Frontal cortex (tissue), 4 donors: ENCODE measurements at places on chromosomes 6 and 20. TPM values are rescaled to one million over a fixed set of nuclear protein-coding genes. Genes with fewer than 3 reads are reported as not detected.
A peak's percentile ranks its signal among the peaks of the same experiment; 100 is the strongest.

GRCh38 chr6:50922579-50923525, 104.2 kb downstream of the TFAP2B start:
- DNase-seq, result no peak

DNA sequence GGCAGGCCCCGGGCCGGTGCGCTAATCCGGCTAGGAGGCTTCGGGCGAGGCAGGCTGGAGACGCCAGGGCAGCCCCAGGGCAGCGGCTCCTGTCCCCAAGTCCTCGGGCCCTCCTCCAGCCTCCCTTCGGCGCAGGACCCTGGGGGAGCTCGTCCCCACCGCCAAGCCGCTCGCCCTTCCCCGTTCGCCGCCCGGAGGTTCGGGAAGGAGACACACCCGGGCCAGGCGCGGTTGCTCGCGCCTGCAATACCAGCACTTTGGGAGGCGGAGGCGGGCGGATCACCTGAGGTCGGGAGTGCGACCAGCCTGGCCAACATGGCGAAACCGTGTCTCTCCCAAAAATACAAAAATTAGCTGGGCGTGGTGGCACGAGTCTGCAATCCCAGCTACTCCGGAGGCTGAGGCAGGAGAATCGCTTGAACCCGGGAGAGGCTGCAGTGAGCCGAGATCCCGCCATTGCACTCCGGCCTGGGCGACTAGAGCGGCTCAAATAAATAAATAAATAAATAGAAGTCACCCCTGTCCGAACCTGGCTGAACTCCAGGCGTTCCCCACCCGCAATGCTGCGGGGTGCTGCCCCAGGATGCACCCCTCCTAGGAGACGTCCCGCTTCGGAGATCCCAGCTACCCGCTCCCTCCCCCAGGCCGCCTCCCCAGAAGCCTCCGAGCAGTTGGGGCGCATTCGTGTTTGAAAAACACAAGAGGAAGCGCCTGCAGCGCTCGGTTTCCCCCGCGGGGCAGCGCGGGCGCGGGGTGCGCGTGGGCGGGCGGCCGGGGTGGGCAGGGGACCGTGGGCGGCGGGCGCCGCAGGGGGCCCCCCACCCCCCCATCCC, 27.5 kb downstream of the SERPINB9 start:
- DNase-seq, result peak; percentile 64

DNA sequence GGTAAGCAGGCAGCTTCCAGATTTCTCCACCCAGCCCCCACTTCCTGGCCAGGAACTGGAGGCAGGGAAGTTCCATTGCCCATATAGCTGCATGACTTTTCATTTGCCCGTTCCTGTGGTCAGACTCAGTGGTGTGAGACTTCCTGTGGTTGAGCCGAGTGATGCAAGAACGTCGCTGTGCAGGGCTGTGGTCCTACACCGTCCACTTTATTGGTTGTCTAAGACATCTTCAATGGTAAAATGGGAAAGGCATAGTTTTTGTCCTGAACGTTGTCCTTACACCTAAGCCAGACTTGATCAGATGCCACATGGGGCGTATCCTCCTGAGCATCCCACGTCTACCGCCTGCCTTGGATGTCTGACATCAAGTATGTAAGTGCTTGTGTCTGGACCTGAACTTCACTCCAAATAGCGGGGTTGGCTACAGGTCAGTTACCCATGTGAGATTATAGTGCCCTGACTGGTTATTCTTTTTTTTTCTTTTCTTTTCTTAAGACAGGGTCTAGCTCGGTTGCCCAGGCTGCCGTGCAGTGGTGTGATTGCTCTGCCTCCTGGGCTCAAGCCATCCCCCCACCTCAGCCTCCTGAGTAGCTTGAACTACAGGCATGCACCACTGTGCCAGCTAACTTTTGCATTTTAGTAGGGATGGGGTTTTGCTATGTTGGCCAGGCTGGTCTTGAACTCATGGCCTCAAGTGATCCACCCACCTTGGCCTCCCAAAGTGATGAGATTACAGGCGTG, 25.9 kb upstream of the GTSF1L start:
- no peak for DNase-seq

GRCh38 chr20:22001886-22002285, 296.4 kb downstream of the PAX1 start:
- no peak for DNase-seq

DNA sequence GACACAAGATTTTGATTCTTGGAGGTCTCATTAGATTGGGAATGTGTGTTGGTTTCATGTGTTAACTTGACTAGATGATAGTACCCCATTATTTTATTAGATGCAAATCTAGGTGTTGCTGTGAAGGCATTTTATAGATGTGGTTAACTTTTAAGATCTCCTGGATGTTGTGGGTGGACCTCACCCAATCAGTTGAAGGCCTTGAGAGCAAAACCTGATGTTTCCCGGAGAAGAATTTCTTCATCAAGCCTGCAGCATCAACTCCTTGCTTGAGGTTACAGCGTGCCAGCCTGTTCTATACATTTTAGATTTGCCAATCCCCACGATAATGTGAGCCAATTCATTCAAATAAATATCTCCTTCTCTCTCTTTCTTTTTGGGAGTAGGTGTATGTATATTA, 66.8 kb upstream of the EXOC2 start:
- no peak for DNase-seq

DNA sequence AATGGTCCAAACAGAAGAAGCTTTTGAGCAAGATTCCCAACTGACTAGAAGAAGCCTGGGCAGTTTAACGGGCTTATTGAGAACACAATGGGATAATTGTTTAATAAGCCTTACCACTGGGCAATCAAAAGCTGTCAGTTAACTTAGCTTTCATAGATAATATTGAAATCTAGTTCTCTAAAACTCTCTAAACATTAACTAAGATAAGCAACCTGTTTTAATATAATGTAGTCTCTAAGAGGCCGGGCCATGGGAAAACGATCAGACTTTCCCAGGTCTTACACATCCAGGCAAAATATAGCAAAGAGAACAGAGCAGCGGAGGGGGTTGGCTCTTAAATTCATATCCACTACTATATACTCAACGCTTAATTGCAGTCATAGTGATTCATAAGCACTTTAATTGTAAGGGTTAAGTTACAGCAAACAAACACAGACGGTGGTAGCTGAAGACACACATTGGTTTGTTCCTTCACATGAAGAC, 128.0 kb upstream of the FAM83B start:
- no peak for DNase-seq

DNA sequence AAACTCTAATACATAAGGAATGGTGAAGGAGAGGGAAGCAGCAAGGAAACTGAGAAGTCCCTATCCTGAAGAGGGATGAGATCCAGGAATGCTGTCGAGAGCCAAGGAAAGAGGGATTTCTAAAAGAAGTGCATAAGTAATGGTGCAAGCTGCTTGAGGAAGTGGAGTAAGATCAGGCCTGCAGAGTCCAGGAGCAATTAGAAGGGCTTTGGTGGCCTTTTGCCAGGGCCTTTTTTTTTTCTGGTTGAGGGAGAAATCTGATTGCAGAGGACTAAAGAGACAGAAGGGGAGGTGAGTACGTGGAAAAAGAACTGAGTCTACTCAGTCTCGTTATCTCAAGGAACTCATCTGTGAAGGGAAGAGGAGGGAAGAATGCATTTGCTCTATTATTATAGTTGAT, 396.2 kb downstream of the UTRN start:
- no peak for DNase-seq

DNA sequence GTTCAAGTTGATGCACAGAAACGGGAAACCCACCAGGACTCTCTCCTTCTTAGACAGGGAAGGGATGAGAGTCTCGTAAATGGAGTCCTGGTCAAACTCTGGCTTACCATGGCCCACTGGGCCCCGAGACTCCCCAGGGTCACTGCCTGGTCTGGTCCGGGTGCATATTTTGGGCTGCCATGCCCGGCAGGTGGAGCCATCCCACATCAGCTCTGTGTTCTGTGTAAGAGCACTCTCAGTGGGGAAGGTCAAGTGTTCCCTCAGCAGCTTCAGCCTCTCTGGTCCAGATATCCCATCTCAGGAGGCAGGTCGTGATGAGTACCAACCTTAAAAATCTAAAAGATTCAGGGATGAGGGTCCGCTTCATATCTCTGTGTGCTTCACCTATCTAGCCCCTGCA, 138.8 kb downstream of the EDN3 start:
- DNase-seq, result no peak

DNA sequence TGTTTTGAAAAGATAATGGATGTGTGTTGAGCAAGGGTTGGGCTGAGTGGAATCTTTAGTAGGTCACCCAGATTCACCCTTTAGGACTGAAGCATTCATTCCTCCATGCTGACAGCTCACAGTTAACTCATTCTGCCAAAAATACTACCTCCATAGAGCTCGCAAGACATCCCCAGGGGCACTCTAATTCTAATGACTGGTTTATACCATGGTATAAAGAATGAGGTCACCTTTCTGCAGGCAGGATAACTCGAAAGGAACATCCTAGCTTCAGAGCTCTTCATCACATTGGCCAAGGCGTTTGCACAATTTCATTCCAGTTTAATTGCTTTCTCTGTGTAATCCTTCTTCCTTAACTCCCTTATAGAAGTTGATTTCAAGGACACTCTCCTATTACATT, 1257.2 kb upstream of the EYS start:
- no peak for DNase-seq

GRCh38 chr6:49332781-49333180, 130.3 kb downstream of the MMUT start:
- no peak for DNase-seq

- peak; percentile 53 for DNase-seq
Observed at GRCh38 chr6:39887692-39888450, 46.4 kb downstream of the MOCS1 start.

DNA sequence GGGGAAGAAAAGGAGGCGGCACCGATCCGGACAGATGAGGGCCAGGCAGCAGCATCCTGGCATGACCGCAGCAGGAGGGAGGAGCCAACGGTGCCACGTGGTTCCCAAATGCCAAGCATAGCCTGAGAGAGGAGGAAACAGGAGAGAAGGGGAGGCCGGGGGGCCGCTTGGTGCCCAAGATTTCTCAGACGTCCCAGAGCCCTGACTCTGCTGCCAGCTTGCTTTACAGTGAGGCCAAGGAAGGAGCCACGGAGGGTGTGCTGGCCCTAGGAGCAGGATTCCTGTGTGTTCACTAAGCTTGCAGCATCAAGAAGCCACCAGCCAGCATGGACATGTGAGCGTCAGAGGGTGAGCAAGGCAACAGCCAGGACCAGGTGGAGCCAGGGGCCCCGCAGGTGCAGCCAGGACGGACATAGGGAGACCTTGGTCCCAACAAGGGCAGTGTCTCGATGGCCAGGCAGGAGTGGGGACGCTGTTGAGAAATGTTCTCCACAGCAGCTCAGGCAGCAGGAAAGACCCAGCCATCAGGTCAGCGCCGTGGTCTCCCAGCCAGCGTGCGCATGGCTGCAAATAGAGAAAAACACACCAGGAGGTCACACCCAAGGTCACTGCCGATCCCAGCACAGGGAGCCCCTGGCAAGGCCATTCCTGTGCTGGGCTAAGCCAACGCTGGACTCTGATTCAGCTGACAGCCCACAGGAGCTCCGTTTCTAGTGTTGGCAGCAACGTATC, 143.7 kb downstream of the DLL1 start:
- no peak for DNase-seq

DNA sequence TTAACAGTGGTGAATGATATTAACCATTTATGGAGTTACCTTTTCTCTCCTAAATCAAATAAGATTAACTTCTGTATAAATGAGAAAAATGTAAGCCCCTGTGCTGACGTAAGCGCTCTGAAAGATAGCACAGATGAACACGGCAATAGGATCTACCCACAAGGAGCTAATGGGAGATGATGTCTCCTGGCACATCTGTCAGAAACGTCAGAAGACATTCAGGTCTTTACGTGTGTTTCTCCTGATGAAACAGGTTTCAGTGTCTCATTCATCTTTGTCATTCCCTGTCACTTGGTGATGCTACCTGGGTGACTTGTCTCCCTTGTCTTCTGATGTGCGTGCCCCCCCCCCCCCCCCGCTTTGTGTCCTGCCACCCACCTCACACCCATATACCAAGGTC, 189.7 kb downstream of the DTNBP1 start:
- no peak for DNase-seq

DNA sequence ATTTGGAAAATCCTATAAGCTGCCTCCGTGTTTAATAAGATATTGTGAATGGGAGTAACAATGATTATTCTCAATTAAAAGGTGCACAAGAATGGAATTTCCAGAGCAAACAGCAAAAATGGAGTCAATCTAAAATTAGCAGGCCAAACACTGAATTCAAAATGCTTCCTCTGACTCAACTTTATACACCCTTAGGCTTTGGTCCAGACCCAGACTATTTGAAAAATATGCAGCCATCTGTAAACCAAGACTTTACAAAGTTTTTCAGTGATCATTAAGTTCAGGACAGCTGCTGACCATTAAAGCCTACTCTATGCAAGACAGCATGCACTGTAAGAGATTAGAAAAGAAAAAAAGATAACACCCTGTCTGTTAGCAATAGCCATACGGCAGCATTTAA, 39.4 kb upstream of the CCN6 start:
- DNase-seq, result no peak

GRCh38 chr6:132231121-132231884, 170.0 kb downstream of the MOXD1 start:
- DNase-seq, result no peak

GRCh38 chr6:110310861-110311446, 47.2 kb downstream of the METTL24 start:
- no peak for DNase-seq

GRCh38 chr6:17501982-17502704, 98.0 kb upstream of the FAM8A1 start:
- DNase-seq, result no peak

GRCh38 chr20:58986286-58986967, 5.4 kb downstream of the NELFCD start:
- no peak for DNase-seq

DNA sequence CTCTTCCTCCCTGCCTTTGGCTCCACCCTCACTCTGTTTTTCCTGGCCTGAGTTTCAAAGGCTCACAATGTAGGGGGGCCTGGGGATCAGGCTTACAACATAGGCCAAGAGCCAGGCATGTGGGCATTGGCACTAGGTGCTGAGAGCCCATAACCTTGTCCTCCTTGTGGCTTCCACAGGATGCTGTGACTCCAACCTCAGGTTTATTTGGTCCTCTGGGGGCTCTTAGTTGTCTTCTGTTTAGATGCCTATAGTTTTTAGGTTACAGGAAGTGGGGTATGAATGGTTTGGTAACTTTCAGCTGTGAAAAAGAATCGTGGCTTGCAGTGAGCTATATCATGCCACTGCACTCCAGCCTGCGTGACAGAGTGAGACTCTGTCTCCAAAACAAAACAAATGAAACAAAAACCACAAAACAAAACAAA, 25.6 kb downstream of the MMP24 start:
- DNase-seq, result no peak

DNA sequence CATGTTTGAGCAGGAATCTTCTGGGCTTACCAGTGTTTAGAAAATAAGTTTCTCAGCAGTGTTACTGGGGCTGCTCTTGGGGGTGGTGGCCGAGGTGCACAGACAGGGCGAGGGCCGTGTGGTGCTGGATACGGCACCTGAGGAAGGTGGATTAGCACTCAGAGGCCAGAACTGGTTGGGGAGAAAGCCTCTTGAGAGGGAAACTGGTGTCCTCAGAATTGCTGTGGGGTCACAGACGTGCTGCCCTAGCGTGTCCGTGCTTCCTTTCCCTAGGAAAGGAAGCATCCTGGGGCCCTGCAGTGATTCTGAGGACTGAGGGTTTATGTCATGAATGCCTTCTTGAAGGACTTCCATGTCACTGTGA, 32.1 kb upstream of the SLC22A1 start:
- no peak for DNase-seq

GRCh38 chr6:100809346-100809745, 71.8 kb downstream of the ASCC3 start:
- no peak for DNase-seq

Gene SAMD5
- total RNA-seq, result 11.8 TPM

Gene BPIFB4
- not detected for total RNA-seq

Gene PRL
- not detected for total RNA-seq

Gene TRIM31
- total RNA-seq, result not detected

Gene NR2E1
- total RNA-seq, result 6.1 TPM

Gene EEF1A2
- total RNA-seq, result 179 TPM
